MCF 10A (cell line): ENCODE measurements at places on chromosomes 5 and 9. TPM values are rescaled to one million over a fixed set of nuclear protein-coding genes. Genes with fewer than 3 reads are reported as not detected.

DNA sequence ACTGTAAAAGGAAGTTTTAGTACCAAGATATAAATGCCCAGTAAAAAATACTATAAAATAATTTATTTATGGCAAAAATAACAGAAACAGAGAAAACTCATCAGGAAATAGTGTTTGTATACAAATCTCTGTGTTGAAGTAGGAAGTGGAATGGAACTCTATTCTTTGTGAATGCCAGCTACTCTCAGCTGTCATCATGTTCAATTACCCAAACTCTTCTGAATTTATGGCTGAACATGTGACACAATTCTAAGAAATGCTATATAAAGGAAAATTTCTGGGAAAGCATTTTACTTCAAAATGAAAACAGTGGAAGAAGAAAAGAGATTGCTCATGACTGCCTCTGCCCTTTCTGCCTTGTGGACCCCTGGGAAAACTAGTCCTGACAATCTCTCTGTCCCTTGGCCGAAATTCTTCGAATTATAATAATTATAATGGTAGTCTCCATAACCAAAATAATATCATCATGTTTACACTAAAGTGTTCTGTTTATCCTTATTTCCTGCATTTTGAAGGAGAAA, 522.3 kb upstream of the ST8SIA4 start:
- H3K4me3 ChIP-seq, result no peak overlapping the region
- peaks cover 9% of the 10 kb centered on the region for H3K27me3 ChIP-seq
- no peak for DNase-seq
- H3K27ac ChIP-seq, result peak overlapping the region; percentile 73
- H3K4me1 ChIP-seq, result no peaks in the 10 kb centered on the region

GRCh38 chr5:116529615-116530014, 45.0 kb downstream of the SEMA6A start:
- no peak for DNase-seq
- H3K4me1 ChIP-seq, result no peaks in the 10 kb centered on the region
- no peak overlapping the region for H3K27ac ChIP-seq
- no peak overlapping the region for H3K4me3 ChIP-seq
- no peaks in the 10 kb centered on the region for H3K36me3 ChIP-seq

DNA sequence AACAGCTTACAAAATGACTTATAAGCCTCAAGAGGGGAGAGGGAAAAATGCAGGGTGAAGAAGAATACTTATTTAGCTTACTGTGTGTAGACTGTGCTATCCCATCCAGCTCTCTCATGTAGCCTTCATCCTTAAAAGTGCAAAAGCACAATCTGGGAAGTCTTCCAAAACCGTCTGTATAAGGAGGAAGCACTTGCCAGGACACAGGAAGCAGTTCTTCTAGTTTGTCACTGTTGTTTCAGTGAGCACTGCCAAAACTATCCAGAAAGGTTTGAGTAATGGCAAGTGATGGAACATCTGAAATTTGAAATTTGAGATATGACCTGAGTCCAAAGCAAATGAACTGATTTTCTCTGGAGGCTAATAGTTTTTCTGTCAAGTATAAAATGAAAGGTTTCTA, 140.8 kb upstream of the ISL1 start:
- no peak overlapping the region for H3K27ac ChIP-seq
- no peaks in the 10 kb centered on the region for H3K4me1 ChIP-seq
- no peaks in the 10 kb centered on the region for H3K27me3 ChIP-seq
- no peak overlapping the region for H3K4me3 ChIP-seq
- H3K36me3 ChIP-seq, result no peaks in the 10 kb centered on the region

- no peaks in the 10 kb centered on the region for H3K4me1 ChIP-seq
- no peak overlapping the region for H3K27ac ChIP-seq
- H3K4me3 ChIP-seq, result no peak overlapping the region
- H3K36me3 ChIP-seq, result no peaks in the 10 kb centered on the region
- no peak for DNase-seq
- no peaks in the 10 kb centered on the region for H3K27me3 ChIP-seq
Observed at GRCh38 chr5:110008131-110008530, 318.4 kb downstream of the MAN2A1 start.

DNA sequence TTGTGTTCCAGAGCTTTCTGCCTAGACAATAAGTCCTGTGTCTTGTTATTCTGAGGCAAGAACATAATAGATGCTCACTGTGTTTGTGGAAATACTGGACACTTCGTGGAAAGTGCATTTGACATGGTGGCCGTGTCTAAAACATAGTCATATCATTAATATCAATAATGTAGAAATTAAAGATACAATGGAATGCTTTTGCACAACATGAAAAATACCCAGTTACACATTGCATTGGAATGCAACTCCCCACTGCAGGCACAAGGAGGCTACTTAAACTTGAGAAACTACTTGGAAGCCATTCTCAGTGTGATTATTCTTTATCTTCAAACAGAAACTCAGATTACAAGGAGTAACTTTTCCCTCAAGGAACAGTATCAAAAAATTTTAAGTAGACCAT, 145.3 kb upstream of the ZNF462 start:
- peak; percentile 67 for DNase-seq
- peaks cover 20% of the 10 kb centered on the region for H3K4me1 ChIP-seq
- no peaks in the 10 kb centered on the region for H3K27me3 ChIP-seq
- peak overlapping the region; percentile 52 for H3K27ac ChIP-seq

GRCh38 chr9:87786876-87787275, 61.0 kb downstream of the CTSL start:
- no peak overlapping the region for H3K4me3 ChIP-seq
- H3K36me3 ChIP-seq, result no peaks in the 10 kb centered on the region
- H3K27ac ChIP-seq, result no peak overlapping the region
- peaks cover 2% of the 10 kb centered on the region for H3K4me1 ChIP-seq
- no peak for DNase-seq

- no peaks in the 10 kb centered on the region for H3K27me3 ChIP-seq
- H3K27ac ChIP-seq, result peak overlapping the region; percentile 66
- H3K4me3 ChIP-seq, result peak overlapping the region; percentile 25
- H3K4me1 ChIP-seq, result peaks cover 16% of the 10 kb centered on the region
- H3K36me3 ChIP-seq, result no peaks in the 10 kb centered on the region
- DNase-seq, result peak; percentile 74
Observed at GRCh38 chr9:22158927-22159346, 149.8 kb upstream of the CDKN2B start.

GRCh38 chr9:104775574-104775936, 11.6 kb downstream of the NIPSNAP3B start:
- H3K4me1 ChIP-seq, result no peaks in the 10 kb centered on the region
- H3K27me3 ChIP-seq, result no peaks in the 10 kb centered on the region
- H3K36me3 ChIP-seq, result no peaks in the 10 kb centered on the region
- no peak overlapping the region for H3K4me3 ChIP-seq

DNA sequence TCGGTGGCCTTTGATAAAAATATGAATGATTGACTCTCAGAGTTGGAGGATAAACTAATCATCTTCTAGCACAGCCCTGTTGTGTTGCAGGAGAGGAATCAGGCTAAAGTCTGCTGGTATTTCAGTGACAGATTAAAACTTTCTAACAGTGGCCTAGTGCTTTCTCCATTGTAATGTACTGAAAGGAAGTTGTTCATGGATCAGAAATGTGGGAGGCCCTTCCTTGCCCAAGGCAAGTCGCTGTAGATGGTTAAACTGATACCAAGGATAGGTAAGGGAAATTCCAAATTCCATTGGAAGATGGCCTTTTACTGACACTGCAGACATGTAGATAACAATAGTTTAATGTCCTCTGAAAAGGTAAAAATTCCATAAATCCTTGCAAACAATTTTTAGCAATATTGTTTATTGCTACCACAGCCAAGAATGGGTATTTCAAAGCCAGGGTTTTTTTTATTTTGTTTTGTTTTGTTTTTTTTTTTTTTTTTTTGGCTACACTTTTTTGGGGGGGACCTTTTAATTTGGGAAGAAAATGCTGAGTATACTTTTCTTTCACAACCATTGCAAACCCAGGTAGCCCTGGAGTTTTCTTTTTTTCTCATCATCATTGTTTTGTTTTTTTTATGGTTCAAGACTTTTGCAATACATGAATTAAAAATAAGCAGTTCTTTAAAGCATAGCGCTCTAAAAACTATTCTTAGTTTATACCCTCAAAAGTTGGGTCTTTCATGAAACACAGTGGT, 35.5 kb downstream of the WDR36 start:
- H3K4me1 ChIP-seq, result peaks cover 5% of the 10 kb centered on the region
- peaks cover 62% of the 10 kb centered on the region for H3K36me3 ChIP-seq
- no peak overlapping the region for H3K4me3 ChIP-seq
- peak; percentile 13 for DNase-seq

The IL33 gene
- total RNA-seq, result not detected in 2 replicates

The ENG gene
- total RNA-seq, result 19.2 and 22.1 TPM in 2 replicates

The ELOVL7 gene
- total RNA-seq, result 10.3 and 14.3 TPM in 2 replicates

The ALDOB gene
- total RNA-seq, result not detected in 2 replicates

The ZDHHC11 gene
- 2.0 and 7.0 TPM in 2 replicates for total RNA-seq

The ITGA2 gene
- 14.1 and 16.8 TPM in 2 replicates for total RNA-seq

The LCNL1 gene
- total RNA-seq, result not detected in 2 replicates

The PCDHA1 gene
- total RNA-seq, result 0.07 TPM in 1 of 2 replicates, not detected in the other

The TUSC1 gene
- total RNA-seq, result 10.3 and 12.4 TPM in 2 replicates

The AK3 gene
- 61.0 and 64.1 TPM in 2 replicates for total RNA-seq
